Right lung (tissue), 10 donors: ENCODE measurements at places on chromosomes 4 and X.
A peak's percentile ranks its signal among the peaks of the same experiment; 100 is the strongest.

DNA sequence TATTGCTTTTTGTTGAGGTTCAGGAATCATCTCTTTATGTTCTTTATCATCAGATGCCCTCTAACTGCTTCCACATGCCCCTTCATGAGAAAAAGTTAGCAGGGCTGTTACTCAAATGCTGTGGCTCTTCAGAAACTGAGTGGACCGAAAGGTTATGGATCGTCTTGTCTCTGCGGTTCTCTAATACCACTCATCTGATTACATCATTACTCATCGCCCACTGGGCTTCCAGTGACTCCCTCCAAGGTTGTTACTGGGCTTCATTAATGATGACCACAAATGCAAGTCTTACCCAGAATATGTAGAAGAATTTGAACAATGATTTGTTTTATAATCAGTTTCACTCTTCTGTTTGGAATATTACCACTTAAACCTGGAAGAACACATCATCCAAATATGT lies 67.7 kb downstream of the RWDD4 start:
- DNase-seq: no peak

GRCh38 chrX:149631234-149632165 lies at the start of gene TMEM185A:
Gene TMEM185A (minus strand): TSS chrX:149631792. CDS start chrX:149631580, 212 bp downstream.
- DNase-seq: peak; percentile 39

GRCh38 chrX:96689991-96690390 lies 5.3 kb downstream of the DIAPH2 start:
- no peak for DNase-seq

GRCh38 chr4:153154007-153154975 lies 50.0 kb upstream of the TRIM2 start:
- DNase-seq: peak; percentile 60

- peak; percentile 42 for DNase-seq
Measured at GRCh38 chr4:138182838-138183426, 59.2 kb downstream of the SLC7A11 start.

DNA sequence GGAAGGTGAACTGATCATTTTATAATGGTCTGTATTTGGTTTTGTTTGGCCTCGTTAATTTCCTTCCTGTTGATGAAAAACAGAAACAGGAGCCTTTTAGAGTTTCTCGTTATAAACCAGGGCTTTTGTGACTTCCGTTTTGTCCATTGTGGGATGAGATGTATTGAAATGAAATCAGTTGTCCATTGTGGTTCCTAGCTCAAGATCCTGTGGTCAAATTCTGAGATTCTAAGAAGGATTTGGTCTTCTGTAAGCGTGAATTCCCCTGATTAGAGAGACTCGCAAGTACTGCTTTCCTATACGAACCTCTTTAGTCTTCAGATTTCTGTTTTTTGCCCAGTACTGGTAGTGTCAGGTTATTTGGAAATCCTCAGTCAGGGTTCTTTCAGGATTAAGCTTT lies 101.7 kb downstream of the RAPGEF2 start:
- DNase-seq: no peak

- DNase-seq: no peak
Measured at GRCh38 chr4:111480510-111480909, 664.7 kb upstream of the FAM241A start.

DNA sequence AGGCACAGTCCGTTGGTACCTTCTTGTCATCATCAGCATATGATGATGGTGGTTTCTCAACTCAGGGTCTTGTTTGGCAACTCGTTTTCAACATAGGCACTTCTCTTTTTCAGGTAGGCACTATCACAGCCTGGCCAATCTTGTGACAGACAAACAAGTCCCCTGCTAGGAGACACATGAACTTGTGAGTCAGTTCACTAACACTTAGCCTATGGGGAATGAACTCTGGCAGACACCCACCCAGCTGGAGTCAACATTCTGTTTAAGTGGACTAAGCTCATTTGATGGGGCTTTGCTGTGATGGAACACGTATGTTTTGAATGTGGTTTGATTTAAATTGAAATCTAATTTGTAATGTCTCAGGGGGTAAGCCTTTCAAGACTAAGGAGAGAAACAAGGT lies 100.7 kb upstream of the MAMLD1 start:
- no peak for DNase-seq

DNA sequence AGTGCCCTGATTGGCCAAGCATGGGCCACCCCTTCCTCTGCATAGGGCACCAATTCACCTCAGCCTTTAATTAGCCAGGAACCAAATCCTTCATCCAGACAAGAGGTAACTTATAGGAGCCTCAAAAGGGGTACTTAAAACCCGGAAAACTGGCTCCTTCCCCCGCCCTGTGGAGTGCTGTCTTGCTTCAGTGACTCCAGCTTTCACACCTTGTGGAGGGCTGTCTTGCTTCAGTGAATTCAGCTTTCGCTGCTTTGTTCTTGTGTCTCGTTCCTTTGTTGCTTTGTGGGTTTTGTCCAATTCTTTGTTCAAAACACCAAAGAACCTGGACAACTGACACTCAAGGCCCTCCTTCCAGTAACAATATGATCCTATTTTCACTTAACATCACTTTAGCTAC lies 82.2 kb upstream of the FRG1 start:
- no peak for DNase-seq

DNA sequence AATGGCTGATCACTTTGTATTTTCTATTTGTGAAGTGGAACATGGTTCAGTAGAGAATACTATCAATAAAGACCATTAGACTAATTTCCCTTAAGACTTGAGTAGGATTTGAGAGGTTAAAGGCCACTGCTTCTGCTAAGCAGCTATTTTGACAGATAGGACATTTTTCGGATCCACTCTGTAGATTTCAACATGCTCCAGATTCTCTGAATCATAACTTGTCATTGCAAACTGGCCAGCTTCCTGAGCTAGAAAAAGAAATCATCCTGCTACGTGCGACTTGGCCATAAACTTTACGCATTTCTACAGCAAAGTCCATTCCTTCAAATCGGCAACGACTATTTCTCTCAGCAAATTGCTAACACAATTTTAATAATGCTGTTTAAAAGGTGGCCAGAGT lies 55.2 kb downstream of the MGST2 start:
- DNase-seq: no peak

- no peak for DNase-seq
Measured at GRCh38 chrX:107610667-107611066, 17.6 kb upstream of the PRPS1 start.

GRCh38 chr4:108008721-108009120 lies 19.0 kb downstream of the HADH start:
- no peak for DNase-seq

DNA sequence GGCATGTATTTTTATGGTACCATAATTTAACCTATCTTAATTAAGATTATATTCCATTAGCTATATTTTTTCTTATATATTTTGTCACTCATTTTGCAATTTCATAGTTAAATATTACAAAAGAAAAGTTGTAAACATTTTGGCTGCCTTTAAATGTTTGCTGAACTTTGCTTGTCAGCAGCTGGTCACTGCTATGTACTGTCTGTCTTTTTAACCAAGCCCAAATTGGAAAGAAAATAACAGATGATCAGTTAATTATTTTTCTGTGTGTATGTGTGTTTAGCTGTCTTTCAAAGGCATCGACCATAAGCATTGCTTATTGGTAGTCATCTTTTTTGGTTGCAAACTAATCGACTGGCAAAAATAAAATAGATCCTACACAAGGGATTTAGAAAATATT lies 54.4 kb upstream of the SMAD1 start:
- DNase-seq: no peak

- no peak for DNase-seq
Measured at GRCh38 chr4:170671171-170671570, 581.4 kb upstream of the AADAT start.
